ENCODE measurements at places on chromosomes 12 and 14.

- no peak for DNase-seq
These were observed 774.7 kb downstream of the C12orf50 start for GRCh38 chr12:87254381-87255030.

DNA sequence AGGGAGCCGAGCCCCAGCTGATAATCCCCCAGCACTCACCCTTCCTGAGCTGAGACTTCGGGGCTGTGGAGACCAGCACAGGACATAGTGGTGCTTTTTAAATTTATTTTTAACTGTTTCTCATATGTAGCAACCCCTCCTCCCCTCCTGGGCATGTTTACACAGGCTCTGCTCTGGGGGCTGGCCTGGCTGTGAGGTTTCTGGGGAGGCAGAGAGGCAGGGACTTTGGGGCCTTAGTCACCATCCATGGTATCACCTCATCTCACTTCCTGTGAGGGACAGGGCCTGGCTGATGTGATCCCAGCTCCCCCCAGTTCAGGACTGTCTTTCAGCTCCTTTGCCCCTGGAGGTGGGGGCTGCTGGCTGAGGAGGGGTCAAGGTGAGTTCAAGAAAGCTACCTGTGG lies 20.4 kb downstream of the VASH1 start:
- no peak for DNase-seq

DNA sequence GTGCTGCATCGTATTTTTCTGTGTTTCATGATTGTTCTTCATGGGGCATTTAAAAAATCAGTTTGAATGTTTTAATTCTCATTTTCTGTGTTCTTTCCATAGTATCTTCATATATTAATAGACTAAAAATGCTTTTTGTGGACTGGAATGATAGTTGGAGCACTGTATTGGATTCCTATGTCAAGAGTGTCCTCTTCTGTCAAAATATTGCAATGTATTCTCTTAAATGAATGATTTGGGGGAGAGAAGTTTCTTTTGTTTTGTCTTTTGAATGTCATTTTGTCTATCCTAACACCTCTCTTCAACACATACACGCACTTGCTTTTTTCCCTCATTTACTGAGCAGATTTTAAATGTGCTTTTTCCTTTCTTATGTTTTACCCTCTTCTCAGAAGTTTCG lies 4.7 kb upstream of the EIF2S3B start:
- peak; percentile 1 for DNase-seq

GRCh38 chr14:102314242-102315011 lies 5.1 kb upstream of the ZNF839 start:
- peak; percentile 86 for DNase-seq

- no peak for DNase-seq
These were observed 317.5 kb upstream of the DIO3 start for GRCh38 chr14:101243587-101244338.

- peak; percentile 57 for DNase-seq
These were observed 389.0 kb upstream of the RPL10L start for GRCh38 chr14:47040550-47040949.

- no peak for DNase-seq
These were observed 190.0 kb downstream of the EMP1 start for GRCh38 chr12:13386323-13387039.

- no peak for DNase-seq
These were observed 39.6 kb downstream of the CHST11 start for GRCh38 chr12:104496336-104496735.

- no peak for DNase-seq
These were observed 70.0 kb downstream of the ACADS start for GRCh38 chr12:120795441-120796178.

DNA sequence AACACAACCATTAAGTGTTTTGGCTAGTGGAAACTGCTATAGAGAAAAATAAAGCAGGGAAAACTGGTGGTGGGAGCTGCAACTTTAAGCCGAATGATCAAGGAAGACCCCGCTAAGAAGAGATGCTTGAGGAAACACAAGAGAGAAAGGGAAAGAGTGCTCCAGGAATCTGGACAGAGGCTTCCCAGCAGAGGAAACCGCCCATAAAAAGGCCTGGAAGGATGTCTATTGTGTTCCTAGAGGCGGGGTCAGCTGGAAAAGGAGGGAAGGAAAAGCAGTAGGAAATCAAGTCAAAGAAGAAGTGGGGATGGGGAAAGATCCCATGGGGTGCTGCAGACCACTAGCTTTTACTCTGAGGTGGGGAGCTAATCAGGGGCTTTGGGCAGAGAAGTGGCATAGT lies 12.4 kb downstream of the SLC2A13 start:
- no peak for DNase-seq

DNA sequence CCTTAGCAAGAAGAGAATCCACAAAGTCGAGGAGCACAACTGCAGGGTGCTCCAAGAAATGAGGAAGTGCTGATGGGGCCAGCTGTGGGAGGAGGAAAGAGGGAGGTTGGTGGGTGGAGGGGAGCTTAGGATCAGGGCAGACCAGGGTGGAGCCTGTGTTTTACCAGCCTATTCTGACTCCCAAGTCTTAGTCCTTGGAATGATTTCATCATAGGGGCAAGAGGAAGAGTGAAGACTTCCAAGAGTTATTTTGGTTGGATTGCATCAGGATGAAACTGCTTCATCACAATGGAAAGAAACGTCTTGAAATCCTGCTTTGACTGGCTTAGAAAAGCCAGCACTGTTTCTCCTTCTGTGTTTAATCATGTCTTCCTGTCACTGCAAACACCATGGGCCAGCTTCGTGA lies 194.0 kb downstream of the DPF3 start:
- DNase-seq, result peak; percentile 73

- DNase-seq, result peak; percentile 82
These were observed 306.6 kb downstream of the DAD1 start for GRCh38 chr14:22282417-22282816.

GRCh38 chr12:32307326-32307725 lies 92.0 kb upstream of the FGD4 start:
- no peak for DNase-seq

GRCh38 chr12:121786440-121786825 lies 7.1 kb downstream of the RHOF start:
- no peak for DNase-seq

GRCh38 chr12:27505109-27505508 lies 18.9 kb upstream of the PPFIBP1 start:
- no peak for DNase-seq

DNA sequence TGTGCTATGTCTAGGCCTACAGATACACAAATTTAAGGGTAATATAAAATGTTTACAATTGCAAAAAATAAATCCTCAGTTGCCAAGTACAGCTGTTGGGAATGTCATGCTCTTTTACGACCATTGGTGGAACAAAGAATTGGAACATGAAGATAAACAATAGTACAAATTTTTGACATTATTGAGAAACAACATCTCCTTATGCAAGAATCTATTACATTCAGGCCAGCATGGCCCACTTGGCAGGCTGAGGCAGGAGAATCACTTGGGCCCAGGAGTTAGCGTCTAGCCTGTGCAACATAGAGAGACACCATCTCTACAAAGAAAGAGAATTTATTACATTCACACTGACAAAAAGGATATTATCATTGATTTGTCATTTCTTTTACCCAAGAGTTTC lies 135.9 kb upstream of the NTF3 start:
- DNase-seq, result no peak

- DNase-seq, result no peak
These were observed 202.2 kb upstream of the PRKD1 start for GRCh38 chr14:30129807-30130206.

DNA sequence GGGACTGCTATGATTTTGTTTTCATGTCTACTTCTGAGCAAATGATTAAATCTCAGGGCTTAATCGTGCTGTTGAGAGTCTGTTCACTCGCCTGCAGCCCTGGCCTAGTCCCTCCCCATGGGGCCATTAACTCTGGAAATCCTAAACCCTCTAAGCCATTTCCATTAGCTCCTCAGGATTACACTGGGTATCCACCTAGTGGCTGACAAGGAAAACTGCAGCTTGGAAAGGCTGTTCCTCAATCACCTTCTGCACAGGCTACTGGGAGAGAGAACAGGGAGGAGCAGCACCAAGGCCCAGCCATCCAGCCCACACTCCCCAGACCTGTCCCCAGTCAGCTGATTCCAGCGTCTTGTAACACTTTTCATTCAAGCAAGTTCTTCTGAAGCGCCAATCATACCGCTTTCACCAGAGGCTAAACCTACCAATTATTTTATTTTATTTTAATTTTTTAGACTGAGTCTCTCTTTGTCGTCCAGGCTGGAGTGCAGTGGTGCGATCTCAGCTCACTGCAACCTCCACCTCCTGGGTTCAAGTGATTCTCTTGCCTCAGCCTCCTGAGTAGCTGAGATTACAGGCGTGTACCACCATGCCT lies 48.7 kb downstream of the NEUROD4 start:
- DNase-seq, result peak; percentile 57

DNA sequence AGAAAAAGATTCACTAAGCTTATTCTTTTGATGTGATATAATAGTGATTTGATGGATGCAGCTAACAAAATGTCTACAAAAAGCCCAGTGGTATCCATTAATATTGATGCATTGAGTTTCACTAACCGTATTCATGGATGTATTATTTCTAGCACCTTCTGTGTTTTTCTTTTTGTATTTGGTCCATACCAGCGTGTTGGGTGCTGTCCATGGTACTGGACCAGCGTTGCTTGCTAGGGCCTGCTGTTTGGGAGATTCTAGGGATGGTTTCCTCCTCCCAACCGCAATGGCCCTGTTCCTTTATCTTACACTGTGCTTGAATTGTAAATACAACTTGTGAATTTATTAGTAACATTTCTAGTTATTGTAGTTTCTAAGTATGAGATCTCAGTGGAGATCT lies 31.7 kb downstream of the ANO4 start:
- DNase-seq, result peak; percentile 54

GRCh38 chr12:100795174-100795799 lies 711 bp downstream of the ANO4 start:
- DNase-seq, result no peak

DNA sequence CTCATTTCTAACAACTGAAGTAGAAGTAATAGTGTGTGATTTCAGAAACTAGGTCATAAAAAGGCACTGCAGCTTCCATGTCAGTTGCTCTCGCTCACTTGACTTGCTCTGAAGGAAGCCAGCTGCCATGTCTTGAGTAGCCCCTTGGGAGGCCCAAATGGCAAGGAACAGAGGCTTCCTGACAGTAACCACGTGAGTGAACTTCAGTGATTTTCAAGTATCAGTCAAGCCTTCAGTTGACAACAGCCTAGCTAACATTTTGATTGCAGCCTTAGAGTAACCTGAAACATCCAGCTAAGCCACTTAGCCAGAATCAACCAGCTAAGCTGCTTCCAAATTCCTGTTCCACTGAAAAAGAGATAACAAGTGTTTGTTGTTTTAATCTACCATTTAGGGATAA lies 26.7 kb downstream of the TOGARAM1 start:
- DNase-seq, result no peak

DNA sequence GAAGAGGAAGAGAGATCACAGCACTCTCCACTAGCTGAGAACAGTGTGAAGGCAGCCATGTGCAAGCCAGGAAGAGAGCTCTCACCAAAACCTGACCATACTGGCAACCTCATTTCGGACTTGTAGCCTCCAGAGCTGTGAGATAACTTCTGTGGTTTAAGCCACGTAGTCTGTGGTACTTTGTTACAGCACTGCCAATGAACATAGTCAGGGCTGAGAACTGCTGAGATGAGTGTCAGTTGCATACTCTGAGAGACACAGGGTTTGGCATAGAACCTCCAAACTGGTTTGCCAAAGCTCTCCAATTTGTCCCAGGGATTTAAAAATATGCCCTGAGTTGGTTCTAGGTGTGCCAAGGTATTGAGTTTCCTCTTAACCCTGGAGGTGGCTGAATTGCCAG lies 218.6 kb downstream of the ATP23 start:
- DNase-seq, result no peak

DNA sequence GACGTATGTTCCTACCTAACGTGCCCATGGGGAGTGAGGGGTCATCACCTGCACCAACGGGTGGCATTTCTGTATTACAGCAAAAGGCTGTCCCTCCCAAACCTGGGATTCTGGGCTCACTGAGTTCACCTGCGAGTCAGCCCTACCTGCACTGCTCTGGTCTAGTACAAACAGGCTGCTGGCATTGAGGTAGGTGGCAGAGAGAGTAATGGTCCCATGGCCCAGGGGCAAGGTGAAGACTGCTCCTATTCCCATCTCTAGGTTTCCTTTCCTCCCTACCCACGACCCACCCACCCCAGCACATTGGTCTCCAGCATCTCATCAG lies 421 bp downstream of the SUOX start:
- no peak for DNase-seq
